Osteoblast (primary cell): ENCODE measurements at places on chromosomes 4 and X. TPM values are rescaled to one million over a fixed set of nuclear protein-coding genes. Genes with fewer than 3 reads are reported as not detected.

- no peak for DNase-seq
Measured at GRCh38 chrX:115017455-115017854, at the start of gene IL13RA2. Gene IL13RA2, minus strand, starts transcription at chrX:115017616. Its CDS starts 347 bp downstream, at chrX:115017269.

DNA sequence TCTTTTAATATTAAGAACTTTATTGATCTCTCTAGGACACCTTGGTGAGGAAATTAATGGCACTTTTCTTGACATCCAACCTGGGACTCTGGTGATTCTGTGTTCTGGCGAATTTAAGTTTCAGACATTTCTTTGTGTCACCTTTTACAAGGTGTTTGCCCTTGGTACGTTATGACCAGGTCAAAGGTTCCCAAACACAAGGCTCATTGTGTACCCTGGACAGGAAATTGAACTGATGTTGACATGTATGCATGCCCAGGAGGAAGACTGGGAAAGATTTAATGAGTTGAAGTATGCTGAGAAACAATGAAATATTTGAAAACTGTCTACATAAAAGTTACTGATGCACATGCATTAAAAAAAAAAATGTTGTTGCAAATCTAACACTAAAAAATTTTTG is 22.1 kb downstream of the NIPAL1 start:
- no peak for DNase-seq

Gene CSAG2
- total RNA-seq: not detected in 2 replicates

GRCh38 chrX:1249101-1249887 is 19.3 kb upstream of the CSF2RA start:
- DNase-seq: peak; percentile 78

DNA sequence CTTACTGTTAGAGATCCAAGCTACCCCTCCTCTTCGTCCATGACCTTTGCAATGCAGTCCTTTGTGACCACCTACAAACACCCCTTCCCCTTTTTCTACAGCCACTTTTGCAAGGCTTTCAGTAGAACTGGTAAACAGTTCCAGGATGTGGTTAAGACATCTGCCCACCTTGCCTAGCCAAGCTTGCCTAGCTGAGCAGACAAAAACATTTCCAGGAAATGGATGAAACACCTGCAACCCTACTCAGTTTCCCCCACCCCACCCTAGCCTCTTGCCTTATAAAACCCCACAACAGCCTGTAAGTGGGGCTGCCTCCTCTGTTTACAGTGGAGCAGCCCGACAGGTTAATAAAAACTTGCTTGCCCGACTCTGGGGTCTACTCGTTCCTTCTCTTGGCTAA is 133.8 kb downstream of the ZC4H2 start:
- DNase-seq: no peak

DNA sequence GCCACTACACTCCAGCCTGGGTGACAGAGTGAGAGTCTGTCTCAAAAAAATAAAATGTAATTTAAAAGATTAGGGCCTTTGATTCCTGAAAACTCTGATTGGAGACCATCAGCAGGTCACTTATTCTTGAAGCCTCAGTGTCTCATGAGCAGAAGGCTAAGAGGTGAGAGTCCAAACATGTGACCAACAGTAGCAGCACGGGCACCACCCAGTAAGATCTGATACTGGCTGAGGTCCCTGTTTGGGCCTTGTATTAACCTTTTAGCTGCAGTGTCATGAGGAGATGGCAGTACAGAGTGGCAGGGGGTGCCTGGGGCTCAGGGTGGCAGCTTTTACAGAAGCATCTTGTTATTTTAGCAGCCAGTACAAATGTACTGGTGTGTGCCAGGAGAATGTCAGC is 89.3 kb downstream of the FHDC1 start:
- DNase-seq: no peak

- no peak for DNase-seq
Measured at GRCh38 chr4:187070158-187070557, 346.5 kb upstream of the FAT1 start.

Gene AKAP14
- not detected in 2 replicates for total RNA-seq

Gene CCDC110
- total RNA-seq: 2.2 and 2.4 TPM in 2 replicates

DNA sequence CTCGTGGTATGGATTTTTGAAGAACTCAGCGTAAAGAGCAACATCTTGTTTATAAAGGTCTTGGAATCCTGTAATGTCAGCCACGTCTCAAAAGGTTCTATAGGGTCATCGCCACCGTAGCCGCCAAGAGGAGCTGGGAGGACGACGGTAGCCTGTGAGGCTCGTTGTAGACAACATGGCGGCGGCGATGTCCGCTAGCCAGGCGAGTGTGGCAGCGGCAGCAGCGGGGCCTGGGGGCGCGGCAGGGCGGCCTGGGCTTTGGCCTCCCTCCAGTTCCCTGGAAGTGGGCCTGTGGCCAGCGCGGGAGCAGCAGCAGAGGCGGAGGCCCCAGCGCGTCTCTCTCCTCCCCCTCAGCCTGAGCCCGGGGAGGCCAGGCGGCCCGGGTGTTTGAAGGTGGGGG is 143.5 kb upstream of the PBDC1 start:
- no peak for DNase-seq
